Activated gamma-delta T cell treated with Interleukin-2 at 50 U/mL for 16 hours (primary cell): ENCODE measurements at places on chromosomes 12 and 14.

GRCh38 chr14:75273272-75274049 lies 5.2 kb upstream of the FOS start:
- no peak for DNase-seq

DNA sequence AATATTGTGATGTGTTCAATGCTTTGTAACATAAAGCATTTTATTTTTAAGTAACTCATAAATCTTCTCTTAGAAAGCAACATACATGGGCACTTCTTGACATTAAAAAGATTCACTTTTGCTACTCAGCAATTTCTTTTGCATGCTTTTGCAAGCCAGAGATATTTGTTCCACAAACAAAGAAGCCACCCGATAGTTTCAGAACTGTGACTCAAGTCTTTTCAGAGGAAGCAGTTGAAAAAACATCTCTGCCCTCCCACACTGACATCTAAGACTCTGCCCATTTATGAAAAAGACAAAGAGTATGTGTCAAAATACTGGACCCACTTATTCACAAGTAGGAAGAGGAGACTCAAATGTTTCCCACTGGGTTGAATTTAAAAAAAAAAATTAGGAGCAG lies 7.5 kb downstream of the APPL2 start:
- DNase-seq, result no peak

DNA sequence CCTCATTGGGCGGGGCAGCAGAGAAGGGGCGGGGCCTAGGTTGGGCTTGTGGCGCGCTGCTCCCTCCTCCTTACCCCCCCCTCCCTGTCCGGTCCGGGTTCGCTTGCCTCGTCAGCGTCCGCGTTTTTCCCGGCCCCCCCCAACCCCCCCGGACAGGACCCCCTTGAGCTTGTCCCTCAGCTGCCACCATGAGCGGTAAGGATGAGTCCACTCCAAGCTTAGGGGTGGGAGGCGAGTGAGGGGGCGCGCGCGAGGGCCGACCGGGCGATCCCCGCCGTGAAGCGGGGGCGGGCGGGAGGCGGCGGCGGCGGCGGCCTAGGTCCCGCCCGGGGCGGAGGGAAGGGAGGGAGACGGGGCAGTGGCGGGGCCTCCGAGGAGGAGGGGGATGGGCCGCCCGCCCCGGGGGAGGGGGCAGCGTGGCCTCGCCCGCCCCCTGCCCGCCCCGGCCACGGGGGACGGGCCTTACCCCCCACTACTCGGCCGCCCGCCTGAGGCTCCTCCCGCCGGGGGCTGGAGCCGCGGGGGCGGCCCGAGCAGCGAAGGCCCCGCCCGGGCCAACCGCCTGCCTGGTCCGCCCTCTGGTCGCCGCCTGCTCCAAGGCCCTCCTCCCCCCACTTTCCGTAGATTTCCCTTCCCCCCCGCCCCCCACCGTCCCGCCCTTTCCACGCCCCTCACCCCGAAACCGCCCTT lies at the start of gene SP1:
Gene SP1, plus strand, starts transcription at position 73 of the 690 bp plus-strand sequence. Its CDS starts 116 bp downstream, at position 189.
- peak; percentile 99 for DNase-seq

DNA sequence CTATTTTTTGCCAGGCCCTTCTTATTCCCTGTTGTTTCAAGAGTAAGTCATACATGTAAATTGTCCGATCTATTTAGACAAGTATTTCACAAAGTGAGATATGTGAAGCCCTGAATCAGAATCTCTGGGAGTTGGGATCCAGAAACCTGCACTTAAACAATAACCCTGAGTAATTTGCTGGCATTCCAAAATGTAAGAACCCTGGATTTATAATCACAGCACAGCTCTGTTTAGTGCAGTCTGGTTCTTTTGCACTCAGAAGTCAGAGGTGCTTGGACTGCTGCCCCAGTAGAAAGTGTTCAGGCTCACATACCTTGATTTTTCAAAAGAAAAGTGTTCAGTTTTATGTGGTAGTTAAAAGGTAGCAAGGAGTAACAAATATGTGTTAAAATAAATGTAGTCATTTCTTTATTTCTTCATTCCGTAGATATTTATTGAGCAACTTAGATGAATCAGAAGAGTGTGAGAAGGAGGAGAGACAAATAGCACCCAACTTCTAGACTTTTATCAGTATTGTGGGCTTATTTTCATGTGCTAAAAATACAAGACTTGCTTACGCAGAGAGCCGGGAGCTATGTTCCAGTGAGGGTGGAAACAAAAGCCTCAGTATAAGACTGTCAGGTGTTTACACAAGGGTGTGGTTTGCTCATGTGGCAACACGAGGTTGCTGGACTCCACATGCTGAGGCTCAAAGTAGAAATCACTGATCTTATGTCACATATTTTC lies 70.1 kb downstream of the SYNE2 start:
- no peak for DNase-seq

DNA sequence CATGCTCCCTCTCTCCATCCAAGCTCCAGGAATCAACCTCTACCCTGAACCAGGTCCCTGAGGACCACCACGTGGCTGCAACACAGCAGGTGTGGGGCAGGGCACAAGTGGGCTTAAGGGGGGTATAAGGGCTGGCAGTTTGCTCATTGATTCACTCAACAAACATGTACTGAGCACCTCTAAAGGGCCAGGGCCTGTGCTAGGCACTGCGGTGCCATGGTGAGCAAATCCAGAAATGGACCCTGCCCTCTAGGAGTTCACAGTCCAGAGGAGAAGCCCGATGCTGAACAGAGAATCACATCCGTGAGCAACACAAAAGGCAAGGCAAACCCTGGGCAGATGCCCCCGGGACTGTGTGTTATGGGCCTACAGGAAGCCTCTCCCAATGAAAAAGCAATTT lies 6.5 kb upstream of the AQP2 start:
- DNase-seq, result no peak

DNA sequence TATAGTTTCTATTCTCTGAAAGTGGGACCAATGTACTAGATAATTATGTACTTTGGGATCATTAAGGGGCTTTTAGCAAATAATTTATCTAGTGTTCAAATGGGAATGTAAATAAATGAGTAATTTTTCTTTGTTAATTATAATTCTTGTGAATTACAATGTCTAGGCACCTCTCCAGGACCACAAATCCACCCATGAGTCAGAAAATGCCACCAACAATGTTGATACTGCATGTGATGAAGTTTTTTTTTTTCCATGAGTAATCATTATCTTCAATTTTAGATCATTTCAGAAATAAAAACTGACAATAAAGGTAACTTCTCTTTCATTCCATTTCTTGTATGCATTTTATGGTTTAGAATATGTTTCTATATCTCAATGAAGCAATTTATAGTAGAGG lies 470.3 kb downstream of the VRK1 start:
- no peak for DNase-seq
